ENCODE measurements at places on chromosomes 2 and 18. TPM values are rescaled to one million over a fixed set of nuclear protein-coding genes. Genes with fewer than 3 reads are reported as not detected.
A peak's percentile ranks its signal among the peaks of the same experiment; 100 is the strongest.

The SCN7A gene
- polyA plus RNA-seq = not detected

The HAAO gene
- 3.0 TPM for polyA plus RNA-seq

The ZNF892 gene
- polyA plus RNA-seq = 0.25 TPM

The LRRC30 gene
- not detected for polyA plus RNA-seq

The KYNU gene
- 47.9 TPM for polyA plus RNA-seq

The TANC1 gene
- 0.05 TPM for polyA plus RNA-seq

DNA sequence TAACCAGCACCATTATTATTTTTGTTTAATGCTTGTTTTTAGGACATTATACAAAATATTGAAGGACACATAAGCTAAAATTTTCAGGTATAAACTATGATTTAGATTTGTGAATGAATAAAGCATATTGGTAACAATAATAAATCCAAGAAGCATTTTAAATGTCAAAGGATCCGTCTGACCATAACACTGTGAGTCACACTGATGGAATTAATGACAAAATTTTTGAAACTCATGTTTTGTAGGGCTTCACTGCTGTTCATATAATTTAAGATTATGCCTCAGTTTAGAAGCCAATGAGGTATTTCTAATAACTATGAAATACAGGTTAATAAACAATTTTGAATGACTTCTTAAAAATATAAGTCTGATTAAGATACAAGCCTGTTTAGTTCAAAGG, 124.6 kb downstream of the TMEFF2 start:
- H3K4me3 ChIP-seq = no peak overlapping the region
- no peaks in the 10 kb centered on the region for H3K4me1 ChIP-seq
- no peaks in the 10 kb centered on the region for H3K36me3 ChIP-seq
- DNase-seq = no peak

- H3K4me1 ChIP-seq = peaks cover 5% of the 10 kb centered on the region
- no peak overlapping the region for H3K27ac ChIP-seq
- H3K27me3 ChIP-seq = peaks cover 22% of the 10 kb centered on the region
- no peak for DNase-seq
- no peak overlapping the region for H3K4me3 ChIP-seq
Measured at GRCh38 chr2:102485147-102485785, 12.2 kb downstream of the SLC9A4 start.

DNA sequence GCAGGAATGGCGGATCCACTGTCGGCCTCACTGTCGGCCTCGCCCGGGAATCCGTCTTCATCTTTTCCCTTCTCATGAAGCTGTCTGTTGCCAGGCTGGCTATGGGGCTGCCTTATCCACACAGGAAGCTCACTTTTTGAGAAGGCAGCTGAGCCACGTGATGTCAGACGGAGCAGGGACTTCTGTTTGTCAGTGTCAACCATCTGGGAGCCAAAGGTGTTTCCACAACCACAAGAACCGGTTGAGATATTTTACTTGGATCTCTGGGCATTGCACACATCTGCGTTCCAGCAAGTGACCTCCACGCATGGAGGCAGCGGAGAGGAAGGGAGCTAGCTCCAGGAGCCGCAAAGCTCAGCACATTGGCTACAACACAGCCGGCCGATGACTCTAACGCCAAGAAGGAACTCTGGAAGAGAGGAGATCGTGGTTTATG, 27.4 kb upstream of the TAF1B start:
- peaks cover 10% of the 10 kb centered on the region for H3K4me1 ChIP-seq
- H3K27me3 ChIP-seq = peaks cover 35% of the 10 kb centered on the region
- H3K36me3 ChIP-seq = no peaks in the 10 kb centered on the region
- no peak for DNase-seq

GRCh38 chr2:134289225-134289624, 35.4 kb downstream of the MGAT5 start:
- DNase-seq = no peak
- peaks cover 11% of the 10 kb centered on the region for H3K4me1 ChIP-seq
- H3K27me3 ChIP-seq = no peaks in the 10 kb centered on the region
- no peak overlapping the region for H3K4me3 ChIP-seq
- no peak overlapping the region for H3K27ac ChIP-seq

- no peak for DNase-seq
- peaks cover 22% of the 10 kb centered on the region for H3K27me3 ChIP-seq
- H3K27ac ChIP-seq = no peak overlapping the region
- no peak overlapping the region for H3K4me3 ChIP-seq
Measured at GRCh38 chr2:217382794-217383193, 522.9 kb upstream of the TNP1 start.

GRCh38 chr18:51301376-51301775, 103.9 kb upstream of the MEX3C start:
- no peak overlapping the region for H3K27ac ChIP-seq
- DNase-seq = no peak
- peaks cover 8% of the 10 kb centered on the region for H3K27me3 ChIP-seq

- H3K4me1 ChIP-seq = no peaks in the 10 kb centered on the region
- H3K36me3 ChIP-seq = no peaks in the 10 kb centered on the region
- H3K27me3 ChIP-seq = no peaks in the 10 kb centered on the region
- no peak overlapping the region for H3K4me3 ChIP-seq
Measured at GRCh38 chr18:71021030-71021362, 732.2 kb downstream of the SOCS6 start.

DNA sequence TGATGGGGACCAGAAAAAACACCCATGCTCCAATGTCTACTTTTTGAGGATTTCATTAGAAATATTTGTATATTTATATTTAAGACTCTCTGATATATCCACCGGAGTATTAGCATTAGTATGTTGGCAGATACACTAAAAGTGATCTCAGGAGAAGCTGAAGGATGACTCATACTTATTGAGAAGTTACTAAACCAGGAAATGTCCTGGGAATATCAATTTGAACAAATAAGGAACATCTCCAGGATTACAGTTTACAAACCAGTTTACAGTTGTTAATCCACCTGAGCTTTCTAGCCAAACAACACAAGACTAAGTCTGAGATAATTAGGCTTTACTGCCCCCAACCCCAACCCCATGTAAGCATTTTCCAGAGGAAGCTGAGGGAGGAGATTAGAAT, 16.1 kb upstream of the DPP4 start:
- H3K4me3 ChIP-seq = no peak overlapping the region
- H3K4me1 ChIP-seq = no peaks in the 10 kb centered on the region
- no peaks in the 10 kb centered on the region for H3K36me3 ChIP-seq
- H3K27me3 ChIP-seq = peaks cover 18% of the 10 kb centered on the region

DNA sequence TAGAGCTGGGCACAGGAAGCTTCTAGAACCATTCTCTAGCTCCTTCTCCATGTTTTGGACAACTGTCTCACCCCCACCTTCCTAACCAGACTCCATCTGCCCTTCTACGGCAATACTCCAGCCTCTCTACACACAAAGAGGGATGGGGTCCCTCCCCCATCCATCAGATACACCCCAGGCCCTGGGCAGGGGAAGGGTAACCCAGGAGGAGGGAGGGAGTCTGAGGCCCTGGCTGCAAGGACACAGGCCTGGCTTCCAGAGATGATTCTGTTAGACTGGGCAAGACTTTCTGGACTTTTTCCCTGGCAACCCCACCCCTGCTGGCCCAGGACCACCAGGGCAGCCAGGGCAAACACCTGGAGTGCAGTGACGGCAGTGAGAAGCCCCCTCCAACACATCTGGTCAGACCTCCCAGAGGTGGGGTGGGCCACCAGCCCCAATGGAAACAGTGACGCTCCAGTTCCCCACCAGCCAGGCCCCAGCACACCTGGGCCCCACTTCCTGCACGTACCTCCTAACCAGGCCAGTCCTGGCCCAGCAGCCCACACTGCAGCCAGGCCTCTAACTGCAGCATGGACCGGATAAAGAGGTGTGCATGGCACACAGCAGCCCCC, 6.5 kb downstream of the CYP26B1 start:
- no peak overlapping the region for H3K27ac ChIP-seq
- H3K4me3 ChIP-seq = no peak overlapping the region
- peaks cover 70% of the 10 kb centered on the region for H3K27me3 ChIP-seq
- no peaks in the 10 kb centered on the region for H3K36me3 ChIP-seq
- no peak for DNase-seq

- no peaks in the 10 kb centered on the region for H3K27me3 ChIP-seq
- no peak for DNase-seq
- no peaks in the 10 kb centered on the region for H3K4me1 ChIP-seq
Measured at GRCh38 chr18:24319757-24320156, 77.9 kb downstream of the OSBPL1A start.

DNA sequence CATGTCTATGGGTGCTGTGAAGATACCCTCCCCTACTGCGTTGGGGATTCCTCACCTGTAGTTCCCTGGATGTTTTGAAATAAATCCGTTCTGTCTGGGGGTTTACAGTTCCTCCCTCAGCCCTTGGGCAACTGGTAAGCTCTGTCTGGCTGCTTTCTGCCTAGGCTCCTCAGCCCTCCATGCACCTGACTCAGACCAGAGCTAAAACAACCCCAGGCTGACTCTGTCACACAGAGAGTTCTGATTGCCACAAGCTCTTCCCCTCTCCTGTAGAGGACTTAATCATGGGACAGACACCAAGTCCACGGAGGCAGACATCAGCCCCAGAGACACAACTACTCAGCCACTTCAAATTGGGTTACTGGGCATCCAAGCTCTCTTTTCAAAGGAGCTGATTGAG, 6.3 kb downstream of the VIT start:
- no peaks in the 10 kb centered on the region for H3K4me1 ChIP-seq
- no peaks in the 10 kb centered on the region for H3K36me3 ChIP-seq
- no peak overlapping the region for H3K4me3 ChIP-seq
- H3K27ac ChIP-seq = no peak overlapping the region

- H3K36me3 ChIP-seq = peaks cover 5% of the 10 kb centered on the region
- DNase-seq = no peak
- H3K27ac ChIP-seq = no peak overlapping the region
- H3K4me3 ChIP-seq = no peak overlapping the region
Measured at GRCh38 chr2:57959390-57959789, 87.2 kb upstream of the VRK2 start.

- H3K27ac ChIP-seq = no peak overlapping the region
- no peaks in the 10 kb centered on the region for H3K36me3 ChIP-seq
- H3K4me3 ChIP-seq = no peak overlapping the region
- no peak for DNase-seq
- peaks cover 10% of the 10 kb centered on the region for H3K4me1 ChIP-seq
Measured at GRCh38 chr2:127121776-127122176, 14.8 kb upstream of the BIN1 start.

GRCh38 chr2:38557981-38558380, 44.7 kb downstream of the HNRNPLL start:
- no peak overlapping the region for H3K4me3 ChIP-seq
- H3K4me1 ChIP-seq = no peaks in the 10 kb centered on the region
- no peak for DNase-seq
- no peaks in the 10 kb centered on the region for H3K36me3 ChIP-seq
- peaks cover 11% of the 10 kb centered on the region for H3K27me3 ChIP-seq
- H3K27ac ChIP-seq = no peak overlapping the region

DNA sequence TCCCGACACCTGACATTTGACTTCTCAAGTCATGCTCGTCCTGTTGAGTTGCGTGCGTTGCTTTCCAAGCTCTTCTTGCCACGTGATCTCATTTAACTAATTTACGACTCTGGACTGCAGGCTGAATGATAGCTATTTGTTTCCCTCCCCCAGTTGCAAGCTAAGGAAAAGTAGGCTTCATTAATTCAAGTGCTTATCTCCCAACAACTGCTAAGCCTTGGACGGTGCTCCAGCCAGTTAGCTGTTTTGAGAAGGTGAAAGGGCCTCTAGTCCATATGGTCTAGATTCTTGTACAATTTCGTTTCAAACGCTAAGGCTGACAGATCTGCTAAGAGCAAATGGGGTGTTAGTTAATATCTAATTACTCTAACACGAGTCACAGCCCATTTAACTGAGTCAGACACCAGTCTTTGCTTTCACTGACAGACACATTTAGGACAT, 21.1 kb downstream of the GPR45 start:
- no peaks in the 10 kb centered on the region for H3K27me3 ChIP-seq
- peaks cover 3% of the 10 kb centered on the region for H3K4me1 ChIP-seq
- H3K27ac ChIP-seq = no peak overlapping the region
- H3K36me3 ChIP-seq = peaks cover 10% of the 10 kb centered on the region
- H3K4me3 ChIP-seq = no peak overlapping the region

DNA sequence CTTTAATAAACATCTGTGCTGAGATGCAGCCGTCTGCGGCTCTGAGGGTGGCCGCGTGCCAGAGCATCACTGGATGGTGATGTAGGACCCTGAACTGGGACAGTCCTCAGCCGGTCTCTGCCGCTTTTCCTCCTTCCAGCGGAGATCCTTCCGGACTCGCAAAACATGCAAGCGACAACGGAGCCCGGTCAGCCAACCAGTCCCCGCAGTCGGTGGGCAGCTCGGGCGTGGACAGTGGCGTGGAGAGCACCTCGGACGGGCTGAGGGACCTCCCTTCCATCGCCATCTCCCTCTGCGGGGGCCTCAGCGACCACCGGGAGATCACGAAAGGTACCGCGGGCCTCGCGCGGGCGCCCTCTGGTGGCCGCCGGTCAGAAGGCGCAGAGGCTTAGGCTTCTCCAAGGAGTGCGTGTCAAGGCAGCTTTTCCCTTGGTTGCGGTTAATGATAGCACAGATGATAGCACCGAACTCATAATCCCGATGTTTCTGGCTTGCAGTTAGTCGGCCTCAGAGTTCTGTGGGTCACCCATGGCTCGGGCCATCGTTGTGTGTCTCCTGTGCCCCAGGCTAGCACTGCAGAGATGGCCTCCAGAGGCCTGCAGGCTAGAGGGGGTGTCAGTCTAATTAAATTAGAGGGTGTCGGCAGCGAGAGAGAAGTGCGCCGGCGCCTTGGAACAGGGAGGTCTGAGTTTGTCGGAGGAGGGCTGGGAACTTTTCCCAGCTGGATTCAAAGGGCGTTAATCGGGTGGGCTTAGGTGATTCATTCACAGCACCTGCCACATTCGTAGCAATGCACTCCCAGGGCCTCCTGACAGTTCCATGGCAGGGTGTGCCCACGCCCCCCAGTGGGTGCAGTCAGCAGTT, 38.5 kb downstream of the LPIN1 start:
- peak; percentile 32 for DNase-seq
- H3K4me1 ChIP-seq = no peaks in the 10 kb centered on the region
- H3K27me3 ChIP-seq = no peaks in the 10 kb centered on the region

GRCh38 chr2:79250656-79251055, 91.1 kb upstream of the REG3A start:
- no peak overlapping the region for H3K4me3 ChIP-seq
- no peak for DNase-seq
- H3K4me1 ChIP-seq = no peaks in the 10 kb centered on the region
- peaks cover 14% of the 10 kb centered on the region for H3K27me3 ChIP-seq

GRCh38 chr18:5463831-5464230, 80.0 kb downstream of the EPB41L3 start:
- no peak overlapping the region for H3K4me3 ChIP-seq
- no peaks in the 10 kb centered on the region for H3K36me3 ChIP-seq
- no peak overlapping the region for H3K27ac ChIP-seq
- H3K4me1 ChIP-seq = no peaks in the 10 kb centered on the region
- H3K27me3 ChIP-seq = peaks cover 11% of the 10 kb centered on the region

DNA sequence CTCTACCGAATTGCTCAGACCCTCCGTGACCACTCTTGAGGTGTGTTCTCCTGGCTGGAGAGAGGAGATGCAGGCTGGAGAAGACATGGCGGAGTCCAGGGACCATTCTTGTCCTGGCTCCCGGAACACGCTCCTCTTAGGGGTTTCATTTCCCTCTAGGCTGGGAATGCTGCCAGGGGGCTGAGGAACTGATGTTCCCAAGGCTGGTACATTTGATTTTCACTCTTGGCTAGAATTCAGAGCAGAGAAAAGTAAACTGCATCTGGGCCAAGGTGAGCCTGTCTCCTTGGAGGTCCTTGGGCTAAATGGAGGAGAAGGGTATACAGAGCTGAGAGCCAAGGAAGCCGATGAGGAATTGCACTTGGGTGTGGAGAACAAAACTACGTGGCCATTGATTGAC, 28.2 kb upstream of the LBH start:
- H3K27me3 ChIP-seq = no peaks in the 10 kb centered on the region
- H3K27ac ChIP-seq = no peak overlapping the region
- H3K36me3 ChIP-seq = no peaks in the 10 kb centered on the region
- no peak for DNase-seq

- no peaks in the 10 kb centered on the region for H3K4me1 ChIP-seq
- H3K27ac ChIP-seq = no peak overlapping the region
- peaks cover 12% of the 10 kb centered on the region for H3K36me3 ChIP-seq
- peaks cover 25% of the 10 kb centered on the region for H3K27me3 ChIP-seq
Measured at GRCh38 chr2:38432820-38433606, 55.9 kb upstream of the ATL2 start.
